ENCODE measurements at places on chromosomes 3 and 15. TPM values are rescaled to one million over a fixed set of nuclear protein-coding genes. Genes with fewer than 3 reads are reported as not detected.

ZNF280D gene
- total RNA-seq: 57.0 TPM

MTMR10 gene
- total RNA-seq: 41.6 TPM

LRRC34 gene
- total RNA-seq: 7.2 TPM

PPP1R14D gene
- not detected for total RNA-seq

ETV5 gene
- total RNA-seq: 63.2 TPM

IGF1R gene
- 45.7 TPM for total RNA-seq

SLITRK3 gene
- total RNA-seq: not detected

EAF2 gene
- 1.4 TPM for total RNA-seq

DNAJB11 gene
- 78.8 TPM for total RNA-seq

SAMMSON gene
- not detected for total RNA-seq

PTH1R gene
- not detected for total RNA-seq

TUSC7 gene
- total RNA-seq: not detected

MCTP2 gene
- total RNA-seq: 0.53 TPM

IMP3 gene
- 71.8 TPM for total RNA-seq

ZDHHC3 gene
- 70.1 TPM for total RNA-seq

TRIM59 gene
- 40.6 TPM for total RNA-seq

TYRO3 gene
- total RNA-seq: 10.4 TPM

LSMEM2 gene
- not detected for total RNA-seq

CACNA2D3 gene
- total RNA-seq: not detected

SLC28A2 gene
- total RNA-seq: not detected

GOLGA8H gene
- total RNA-seq: 1.4 TPM

MKRN3 gene
- total RNA-seq: 0.79 TPM

CP gene
- total RNA-seq: under 0.01 TPM

Measured in thoracic aorta endothelial cell (primary cell).